ENCODE measurements at places on chromosomes 2 and 18.

GRCh38 chr2:179580378-179581146, 280.9 kb downstream of the ZNF385B start:
- DNase-seq, result no peak

DNA sequence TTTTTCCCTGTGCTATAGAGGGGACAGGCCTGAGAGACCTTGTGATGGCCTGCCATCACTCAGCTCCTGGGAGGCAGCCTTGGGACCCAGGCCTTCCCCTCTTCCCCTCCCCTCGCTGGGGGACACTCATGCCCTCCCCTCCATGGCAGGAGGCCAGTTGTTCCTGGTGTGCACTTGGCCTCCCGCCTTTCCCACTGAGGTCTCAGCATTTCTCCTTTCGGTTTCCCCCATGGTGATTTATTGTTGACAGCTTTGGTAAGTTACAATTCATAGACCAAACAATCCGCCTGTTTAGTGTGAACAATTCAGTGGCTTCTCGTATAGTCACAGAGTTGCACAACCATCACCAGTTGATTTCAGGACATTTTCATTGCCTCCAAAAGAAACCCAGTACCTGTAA, 10.2 kb upstream of the CNDP1 start:
- DNase-seq, result no peak

- no peak for DNase-seq
Observed at GRCh38 chr2:11450791-11451190, 15.2 kb downstream of the E2F6 start.

DNA sequence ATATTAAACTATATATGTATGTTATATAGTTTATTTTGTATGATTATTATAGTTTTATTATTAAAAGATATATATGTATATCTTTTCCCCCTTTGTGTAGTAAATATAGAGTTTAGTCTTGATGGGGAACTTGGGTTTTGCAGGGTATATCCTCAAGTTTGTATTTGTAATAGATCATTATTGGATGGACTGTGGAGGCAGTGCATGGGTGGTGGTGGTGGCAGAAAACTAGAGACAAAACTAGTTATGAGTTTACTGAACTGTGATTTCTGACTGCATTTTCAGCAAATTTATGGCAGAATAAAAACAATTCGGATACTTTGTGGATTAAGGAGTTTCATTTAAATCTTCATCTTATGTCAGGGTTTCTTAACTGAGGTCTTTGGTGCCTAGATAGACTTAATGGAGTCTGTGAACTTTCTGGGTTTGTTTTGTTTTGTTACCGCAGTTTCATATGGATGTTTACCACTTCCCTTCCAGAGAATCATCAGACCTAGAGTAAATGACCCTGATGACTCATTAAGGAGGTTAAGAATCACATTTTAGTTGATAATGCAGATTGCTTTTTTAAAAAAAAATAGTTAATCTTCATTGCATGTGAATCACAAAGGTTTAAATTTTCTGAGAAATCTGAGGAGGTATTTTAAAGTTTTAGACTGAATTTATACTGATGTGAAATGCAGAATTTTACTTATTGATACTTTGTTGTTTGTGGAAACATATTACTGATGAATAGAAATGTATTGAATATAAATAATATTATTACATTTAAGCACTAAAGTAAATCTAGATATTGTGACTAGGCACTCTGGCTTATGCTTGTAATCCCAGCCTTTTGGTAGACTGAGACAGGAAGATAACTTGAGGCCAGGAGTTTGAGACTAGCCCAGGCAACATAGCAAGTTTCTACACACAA, 14.5 kb downstream of the EPC2 start:
- DNase-seq, result no peak

GRCh38 chr2:241803387-241804325, 5.3 kb upstream of the NEU4 start:
- DNase-seq, result no peak

GRCh38 chr18:6023551-6023950, 128.2 kb upstream of the TMEM200C start:
- no peak for DNase-seq

GRCh38 chr2:118251427-118251826, 163.2 kb downstream of the INSIG2 start:
- no peak for DNase-seq

Data from NCI-H1048 (cell line).